ENCODE measurements at places on chromosomes 12 and 14.
A peak's percentile ranks its signal among the peaks of the same experiment; 100 is the strongest.

GRCh38 chr12:22318108-22318737 lies 16.3 kb downstream of the ST8SIA1 start:
- no peak for DNase-seq

DNA sequence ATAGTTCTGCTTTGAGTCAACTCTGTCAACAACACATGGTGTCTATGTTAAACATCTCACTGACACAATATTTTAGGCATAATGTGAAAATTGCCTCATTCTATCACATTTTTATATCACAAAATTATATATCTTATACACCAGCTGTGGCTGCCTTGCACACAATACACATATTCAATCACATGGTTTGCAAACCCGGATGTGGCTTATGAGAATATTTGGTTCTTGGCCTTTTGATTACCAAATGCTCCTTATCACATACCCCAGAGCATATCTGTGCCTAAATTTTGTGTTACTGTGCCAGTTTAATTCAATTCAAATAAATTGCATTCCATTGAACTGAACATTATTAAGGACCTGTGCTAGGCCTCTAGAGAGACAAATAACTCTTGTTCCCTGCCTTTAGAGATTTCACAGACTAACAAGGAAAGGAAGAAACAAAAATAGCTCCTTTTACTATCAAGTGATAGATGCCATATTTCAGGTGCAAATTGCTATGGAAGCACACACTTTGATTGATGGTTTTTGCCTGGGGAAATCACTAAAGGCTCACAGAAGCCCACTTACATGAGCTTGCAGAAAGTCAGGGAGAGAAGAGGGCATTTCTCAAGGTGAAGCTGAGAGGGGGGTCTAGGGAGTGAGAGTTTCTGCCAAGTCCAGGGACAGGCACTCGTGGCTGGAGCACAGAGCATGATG lies 63.4 kb downstream of the PPP1R36 start:
- no peak for DNase-seq

DNA sequence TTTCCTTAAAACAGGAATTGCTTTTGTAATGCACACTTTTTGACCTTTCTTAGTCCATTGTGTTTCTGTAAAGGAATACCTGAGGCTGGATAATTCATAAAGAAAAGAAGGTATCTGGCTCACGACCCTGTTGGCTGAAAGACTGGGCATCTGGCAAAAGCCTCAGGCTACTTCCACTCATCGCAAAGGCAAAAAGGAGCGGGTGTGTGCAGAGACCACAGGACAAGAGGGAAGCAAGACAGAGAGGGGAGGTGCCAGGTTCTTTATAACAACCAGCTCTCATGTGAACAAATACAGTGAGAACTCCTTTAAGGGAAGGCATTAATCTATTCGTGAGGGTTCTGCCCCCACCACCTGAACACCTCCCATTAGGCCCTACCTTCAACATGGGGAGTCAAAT lies 182.1 kb downstream of the C12orf50 start:
- no peak for DNase-seq

GRCh38 chr12:103387385-103387784 lies 108.4 kb downstream of the C12orf42 start:
- no peak for DNase-seq

DNA sequence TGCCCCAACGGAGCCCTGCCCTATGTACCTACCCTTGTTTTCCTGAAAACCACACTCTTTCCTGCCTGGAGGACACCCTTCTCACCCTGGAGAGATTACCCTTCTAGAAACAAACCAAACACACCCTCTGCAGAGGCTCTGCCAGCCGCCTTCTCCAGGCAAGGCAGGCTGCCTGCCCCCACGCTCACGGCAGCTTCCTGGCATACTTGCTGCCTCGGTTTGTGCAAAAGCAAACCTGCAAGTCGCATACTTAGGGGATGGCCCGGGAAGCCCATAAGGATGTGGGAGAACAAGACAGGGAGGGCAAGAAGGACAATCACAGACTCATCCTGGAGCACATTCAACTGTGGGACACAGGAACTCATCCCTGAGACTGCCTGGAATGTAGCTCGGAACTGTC lies 154.0 kb upstream of the DIO3 start:
- no peak for DNase-seq

GRCh38 chr12:123465084-123465483 lies 7.1 kb downstream of the SNRNP35 start:
- DNase-seq: no peak

GRCh38 chr12:31962076-31962475 lies 2.9 kb downstream of the RESF1 start:
- DNase-seq: no peak

DNA sequence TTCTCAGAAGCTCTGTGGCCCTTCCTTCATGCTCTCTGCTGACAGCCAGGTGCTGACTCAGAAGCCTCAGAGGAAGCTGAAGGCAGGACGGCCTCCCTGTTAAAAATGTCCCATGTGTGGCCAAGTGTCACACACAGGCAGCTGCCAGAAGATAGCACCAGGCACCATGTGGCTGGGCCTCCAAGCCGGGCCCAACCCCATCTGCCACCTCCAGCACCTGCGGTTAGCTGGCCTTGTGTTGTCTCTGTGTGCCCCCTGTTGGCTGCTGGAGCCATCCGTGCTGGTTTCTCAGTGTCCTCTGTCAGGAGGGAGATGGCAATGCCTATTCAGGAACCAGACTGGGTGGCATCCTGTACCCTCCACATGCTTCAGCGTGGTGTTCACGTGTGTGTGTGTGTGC lies 63.2 kb downstream of the TSPAN11 start:
- peak; percentile 59 for DNase-seq

DNA sequence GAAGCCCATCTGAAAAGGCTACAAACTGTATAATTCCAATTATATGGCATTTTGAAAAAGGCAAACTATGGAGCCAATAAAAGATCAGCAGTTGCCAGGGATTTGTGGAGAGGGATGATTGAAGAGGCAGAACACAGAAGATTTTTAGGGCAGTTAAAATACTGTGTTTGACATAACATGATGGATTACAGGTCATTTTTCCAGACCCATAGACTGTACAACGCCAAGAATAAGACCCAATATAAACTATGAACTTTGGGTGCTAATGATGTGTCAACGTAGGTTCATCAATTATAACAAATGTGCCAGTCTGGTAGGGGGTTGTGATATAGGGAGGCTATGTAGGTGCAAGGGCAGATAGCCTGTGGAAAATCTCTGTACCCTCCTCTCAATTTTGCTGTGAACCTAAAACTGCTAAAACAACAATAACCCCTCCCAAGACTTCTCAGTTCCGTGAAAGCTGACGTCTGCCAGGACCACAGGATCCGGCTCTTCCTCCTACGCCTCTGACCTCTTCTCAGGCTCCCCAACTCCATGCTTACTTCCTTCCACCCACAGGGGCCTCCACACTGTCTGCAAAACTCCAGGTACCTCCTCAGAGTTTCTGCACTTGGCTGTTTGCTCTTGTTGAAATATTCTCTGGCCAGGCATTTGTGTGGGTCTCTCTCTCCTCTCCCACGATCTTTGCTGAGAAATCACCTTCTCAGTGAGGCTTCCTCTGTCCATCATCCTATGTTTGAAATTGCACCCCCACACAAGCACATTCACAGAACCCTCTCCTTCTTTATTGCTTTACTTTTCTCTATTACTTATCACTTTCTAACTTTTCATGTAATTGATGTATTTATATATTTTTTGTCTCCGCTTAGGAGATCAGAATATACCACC lies 131.4 kb downstream of the BBS10 start:
- no peak for DNase-seq

- DNase-seq: peak; percentile 71
Observed at GRCh38 chr14:23056145-23056955, 970 bp downstream of the CDH24 start.

- peak; percentile 77 for DNase-seq
Observed at GRCh38 chr12:120249875-120250795, 15.4 kb downstream of the PXN start.

GRCh38 chr14:99520571-99521081 lies 39.4 kb downstream of the CCNK start:
- no peak for DNase-seq

DNA sequence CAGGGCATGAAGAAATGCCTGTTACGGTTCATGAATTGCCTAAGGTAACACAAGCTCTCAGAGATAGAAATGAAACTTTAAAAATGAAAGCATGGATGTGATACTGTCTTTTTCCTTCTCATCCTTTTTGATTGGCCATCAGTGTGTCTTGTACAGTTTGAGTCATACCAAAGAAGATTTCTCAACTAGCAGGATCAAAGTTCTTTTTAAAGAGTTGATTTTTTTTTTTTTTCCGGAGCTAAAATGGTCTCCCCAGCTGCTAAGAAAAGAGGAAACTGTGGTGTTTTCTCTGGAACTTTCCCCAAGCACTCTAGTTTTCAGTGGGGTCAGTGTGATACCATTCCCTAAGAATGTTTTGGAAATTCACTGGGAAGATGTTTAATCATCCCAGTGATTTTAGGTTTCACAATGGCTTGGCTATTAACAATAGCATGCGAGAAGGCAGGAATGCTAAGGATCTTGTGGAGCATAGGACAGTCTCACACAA lies 105.0 kb downstream of the ETNK1 start:
- DNase-seq: no peak

- no peak for DNase-seq
Observed at GRCh38 chr14:77897374-77897773, 97.5 kb downstream of the ADCK1 start.

DNA sequence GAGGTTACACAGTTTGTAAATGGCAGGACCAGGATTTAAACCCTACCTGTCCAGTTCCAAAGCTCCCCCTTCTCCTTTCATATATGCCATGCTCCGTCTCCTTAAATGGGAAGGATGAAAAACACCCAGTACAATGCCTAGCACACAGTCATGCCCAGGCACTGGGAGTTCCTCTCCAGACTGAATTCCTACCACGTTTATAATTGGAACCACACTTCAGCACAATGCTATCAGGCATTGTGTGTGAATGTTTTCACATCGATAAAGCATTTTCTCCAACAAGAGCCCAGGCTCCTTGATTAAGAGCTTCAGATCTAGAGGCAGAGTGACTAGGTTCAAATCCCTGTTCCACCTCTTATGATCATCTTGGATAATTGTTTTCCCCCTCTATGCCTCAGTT lies 2.7 kb upstream of the NUAK1 start:
- DNase-seq: no peak

- DNase-seq: no peak
Observed at GRCh38 chr12:130704606-130705005, 11.5 kb downstream of the RIMBP2 start.

GRCh38 chr12:113486722-113487121 lies 15.1 kb upstream of the LHX5 start:
- DNase-seq: no peak

DNA sequence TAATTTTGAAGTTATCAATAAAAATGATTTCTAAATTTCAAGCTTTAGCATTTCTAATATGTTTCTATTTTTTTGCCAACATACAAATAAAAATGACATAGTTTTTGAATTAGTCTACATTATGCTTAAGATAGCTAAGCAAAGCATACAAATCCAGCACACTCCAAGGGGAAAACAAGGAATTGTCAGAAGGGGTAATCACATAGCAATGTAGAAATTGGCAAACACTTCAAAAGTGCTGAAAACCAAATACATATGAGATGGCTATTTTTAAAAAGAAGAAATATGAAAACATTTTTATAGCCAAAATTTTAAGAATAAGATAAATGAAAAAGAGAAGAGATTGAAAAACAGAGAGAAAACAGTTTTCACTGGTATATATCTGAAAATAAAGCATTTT lies 308.0 kb downstream of the SLC6A15 start:
- no peak for DNase-seq

DNA sequence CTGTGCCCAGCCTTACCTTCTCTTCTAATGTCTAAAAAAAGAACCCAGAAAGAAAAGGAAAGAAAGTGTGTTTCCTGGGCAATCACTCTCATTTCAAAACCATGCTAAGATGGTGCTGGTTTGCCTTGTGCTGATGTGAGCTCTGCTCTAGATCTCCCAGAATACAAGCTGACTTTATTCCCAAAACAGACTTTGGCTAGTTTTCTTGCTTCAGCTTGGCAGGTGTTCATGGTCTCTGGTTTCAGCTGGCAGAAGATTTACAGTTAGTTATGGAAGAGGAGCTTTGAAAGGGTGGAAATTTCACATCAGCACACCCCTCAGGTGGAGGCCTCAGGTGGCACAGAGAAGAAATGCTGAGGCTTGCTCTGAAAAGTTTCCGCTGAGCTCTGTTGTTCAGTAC lies 34.4 kb downstream of the PPP1R36 start:
- DNase-seq: peak; percentile 39

- no peak for DNase-seq
Observed at GRCh38 chr12:52777566-52777965, 421 bp upstream of the KRT76 start.

DNA sequence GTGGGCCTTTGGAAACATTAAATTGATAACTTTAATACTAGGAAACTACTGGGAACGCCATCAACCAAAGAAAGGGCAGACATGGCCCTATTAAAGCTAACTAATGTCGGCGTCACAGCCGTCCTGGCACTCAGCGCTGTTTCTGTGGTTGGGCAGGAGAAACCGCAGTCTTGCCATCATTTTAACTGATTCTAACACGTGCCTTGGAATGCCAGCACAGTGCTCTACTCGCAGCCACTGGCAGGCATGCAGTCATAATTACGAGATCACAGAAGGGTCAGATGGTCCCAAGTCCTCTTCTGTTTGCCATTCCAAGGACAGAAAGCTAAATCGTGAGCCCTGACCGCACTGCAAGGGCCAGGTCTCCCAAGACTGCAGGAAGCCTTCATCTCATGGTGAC lies 75.2 kb downstream of the RIMBP2 start:
- no peak for DNase-seq

GRCh38 chr12:59164991-59165718 lies 244.9 kb upstream of the LRIG3 start:
- no peak for DNase-seq

GRCh38 chr12:125861299-125862281 lies 796.4 kb downstream of the AACS start:
- peak; percentile 86 for DNase-seq

DNA sequence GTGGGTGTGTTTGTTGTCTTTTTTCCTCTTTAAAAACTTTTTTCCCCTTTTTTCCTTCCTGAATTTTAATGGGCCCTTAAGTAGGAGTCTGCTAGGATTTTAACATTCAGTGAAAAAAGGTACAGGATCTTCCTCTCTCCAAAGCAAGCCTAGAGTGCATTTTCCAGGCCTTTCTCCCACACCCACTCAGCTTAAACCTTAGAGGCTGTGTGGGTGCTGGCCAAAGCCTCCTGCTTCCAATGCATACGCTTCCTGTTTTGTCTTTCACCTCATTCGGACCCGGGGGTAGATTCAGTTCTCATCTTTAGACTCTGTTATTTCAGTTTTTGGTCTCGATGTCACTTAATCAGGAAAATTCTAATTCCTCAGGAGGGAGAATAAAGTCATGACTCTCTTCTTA lies 51.2 kb downstream of the TMEM30B start:
- DNase-seq: peak; percentile 41
